Naive thymus-derived CD8-positive, alpha-beta T cell (primary cell): ENCODE measurements at places on chromosomes 4 and X. TPM values are rescaled to one million over a fixed set of nuclear protein-coding genes. Genes with fewer than 3 reads are reported as not detected.

GRCh38 chr4:76095568-76095967 is 21.1 kb downstream of the ART3 start:
- DNase-seq = no peak
- H3K4me3 ChIP-seq = no peak overlapping the region
- H3K27me3 ChIP-seq = no peaks in the 10 kb centered on the region
- H3K4me1 ChIP-seq = no peaks in the 10 kb centered on the region
- H3K27ac ChIP-seq = no peak overlapping the region
- H3K36me3 ChIP-seq = no peaks in the 10 kb centered on the region

GRCh38 chr4:113952452-113953029 is 26.9 kb downstream of the ARSJ start:
- peaks cover 4% of the 10 kb centered on the region for H3K4me1 ChIP-seq
- no peaks in the 10 kb centered on the region for H3K27me3 ChIP-seq
- DNase-seq = no peak
- H3K36me3 ChIP-seq = no peaks in the 10 kb centered on the region

DNA sequence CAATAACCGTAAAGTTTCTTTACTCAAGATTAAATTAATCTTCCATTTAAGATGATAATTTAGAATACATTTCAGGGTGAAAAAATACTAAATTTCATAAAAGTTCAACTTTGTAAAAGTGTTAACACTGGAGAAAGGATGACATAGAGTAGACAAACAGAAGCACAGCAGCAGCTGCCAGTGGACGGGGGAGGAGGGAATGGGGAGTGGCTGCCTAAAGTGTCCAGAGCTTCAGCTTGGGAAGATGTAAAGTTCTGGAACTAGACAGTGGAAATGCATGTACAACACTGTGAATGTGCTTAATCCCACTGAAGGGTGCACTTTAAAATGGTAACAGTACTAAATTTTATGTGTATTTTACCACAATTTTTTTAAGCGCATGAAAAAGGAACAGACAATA is 39.9 kb downstream of the RELL1 start:
- H3K4me1 ChIP-seq = peaks cover 6% of the 10 kb centered on the region
- H3K4me3 ChIP-seq = no peak overlapping the region
- H3K27ac ChIP-seq = no peak overlapping the region
- peaks cover 25% of the 10 kb centered on the region for H3K36me3 ChIP-seq

DNA sequence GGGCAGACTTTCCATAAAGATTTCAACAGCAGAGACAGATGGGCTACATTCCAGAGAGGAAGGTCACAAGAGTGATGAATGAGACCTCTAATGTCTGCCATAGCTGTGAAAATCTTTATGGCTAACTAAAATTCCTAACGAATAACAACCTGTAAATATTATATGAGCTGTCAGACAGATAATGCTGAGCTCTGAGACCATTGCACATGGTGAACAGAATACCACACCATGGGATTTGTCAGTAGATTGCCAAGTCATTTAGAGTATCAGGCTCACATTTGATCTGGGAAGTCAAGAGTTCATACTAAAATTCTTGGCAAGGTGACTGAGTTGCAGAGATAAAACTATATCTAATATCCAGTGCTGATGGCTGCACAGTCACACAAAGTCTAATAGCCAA is 259.2 kb upstream of the FTHL17 start:
- H3K4me1 ChIP-seq = no peaks in the 10 kb centered on the region
- no peaks in the 10 kb centered on the region for H3K27me3 ChIP-seq
- DNase-seq = no peak
- no peak overlapping the region for H3K27ac ChIP-seq
- H3K36me3 ChIP-seq = no peaks in the 10 kb centered on the region
- H3K4me3 ChIP-seq = no peak overlapping the region

- no peak overlapping the region for H3K4me3 ChIP-seq
- no peak for DNase-seq
- H3K27ac ChIP-seq = no peak overlapping the region
- H3K27me3 ChIP-seq = peaks cover 14% of the 10 kb centered on the region
Measured at GRCh38 chr4:174538876-174539250, 16.6 kb upstream of the HPGD start.

DNA sequence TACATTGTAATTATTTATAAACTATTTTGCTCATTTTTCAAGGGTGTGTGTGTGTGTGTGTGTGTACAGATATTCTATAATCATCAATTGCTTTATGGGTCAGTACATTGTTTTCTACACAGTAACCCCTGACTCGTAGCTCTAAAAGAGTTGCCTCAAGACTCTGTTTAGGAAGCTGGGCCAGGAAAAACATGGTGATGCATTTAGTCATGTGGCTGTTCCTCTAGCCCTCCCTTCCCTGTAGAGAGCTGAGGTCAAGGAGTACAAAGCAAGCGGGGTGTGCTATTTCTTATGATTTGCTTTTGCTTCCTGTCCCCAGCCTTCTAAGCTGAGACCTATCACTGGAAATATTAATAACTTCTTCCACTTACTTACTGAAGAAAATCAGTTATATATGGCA is 34.8 kb upstream of the SPANXD start:
- no peak overlapping the region for H3K27ac ChIP-seq
- H3K27me3 ChIP-seq = no peaks in the 10 kb centered on the region
- no peak overlapping the region for H3K4me3 ChIP-seq
- no peaks in the 10 kb centered on the region for H3K4me1 ChIP-seq

DNA sequence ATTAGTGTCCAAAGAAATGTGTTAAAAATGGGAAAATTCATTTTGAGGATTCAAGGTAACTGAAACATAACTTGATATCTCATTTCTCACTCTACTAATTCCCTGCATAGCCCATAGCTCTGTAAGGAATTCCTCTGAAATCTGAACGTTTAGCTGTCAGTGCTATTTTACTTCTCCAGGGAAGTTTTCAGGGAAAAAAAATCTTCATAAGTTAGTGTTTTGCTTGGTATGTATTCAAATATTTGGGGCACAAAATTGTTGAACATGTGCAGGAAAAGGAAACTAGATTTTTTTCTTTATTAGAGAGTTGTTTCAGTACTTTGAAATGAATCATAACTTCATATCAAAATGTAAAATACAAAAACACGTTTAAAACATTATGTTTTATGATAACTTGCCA is 891.4 kb downstream of the CENPC start:
- H3K27me3 ChIP-seq = no peaks in the 10 kb centered on the region
- DNase-seq = no peak
- no peak overlapping the region for H3K4me3 ChIP-seq

GRCh38 chrX:129716507-129716906 is 22.3 kb upstream of the XPNPEP2 start:
- H3K4me1 ChIP-seq = peaks cover 2% of the 10 kb centered on the region
- DNase-seq = no peak
- H3K27me3 ChIP-seq = no peaks in the 10 kb centered on the region
- no peak overlapping the region for H3K4me3 ChIP-seq
- no peaks in the 10 kb centered on the region for H3K36me3 ChIP-seq

DNA sequence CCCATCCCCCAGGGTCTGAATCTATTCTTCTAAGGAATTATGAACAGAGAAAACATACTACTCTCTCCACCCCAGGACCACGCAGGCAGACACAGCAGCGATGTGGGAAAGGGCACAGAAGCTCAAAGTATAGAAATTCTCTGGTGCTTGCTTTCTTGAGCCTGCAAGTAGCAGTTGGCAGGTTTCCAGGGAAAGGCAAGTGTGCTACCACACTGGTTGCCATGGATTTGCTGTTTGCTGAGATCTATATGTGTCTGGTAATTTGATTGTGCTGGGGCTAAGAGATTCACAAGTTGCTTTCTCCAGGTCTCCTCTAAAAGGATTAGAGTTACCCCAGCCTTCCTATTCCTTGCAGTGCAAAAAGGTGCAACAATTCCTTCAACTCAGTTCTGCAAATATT is 83.1 kb downstream of the GUCY2F start:
- H3K4me1 ChIP-seq = no peaks in the 10 kb centered on the region
- DNase-seq = no peak
- no peaks in the 10 kb centered on the region for H3K36me3 ChIP-seq
- H3K27me3 ChIP-seq = peaks cover 20% of the 10 kb centered on the region
- H3K27ac ChIP-seq = no peak overlapping the region

DNA sequence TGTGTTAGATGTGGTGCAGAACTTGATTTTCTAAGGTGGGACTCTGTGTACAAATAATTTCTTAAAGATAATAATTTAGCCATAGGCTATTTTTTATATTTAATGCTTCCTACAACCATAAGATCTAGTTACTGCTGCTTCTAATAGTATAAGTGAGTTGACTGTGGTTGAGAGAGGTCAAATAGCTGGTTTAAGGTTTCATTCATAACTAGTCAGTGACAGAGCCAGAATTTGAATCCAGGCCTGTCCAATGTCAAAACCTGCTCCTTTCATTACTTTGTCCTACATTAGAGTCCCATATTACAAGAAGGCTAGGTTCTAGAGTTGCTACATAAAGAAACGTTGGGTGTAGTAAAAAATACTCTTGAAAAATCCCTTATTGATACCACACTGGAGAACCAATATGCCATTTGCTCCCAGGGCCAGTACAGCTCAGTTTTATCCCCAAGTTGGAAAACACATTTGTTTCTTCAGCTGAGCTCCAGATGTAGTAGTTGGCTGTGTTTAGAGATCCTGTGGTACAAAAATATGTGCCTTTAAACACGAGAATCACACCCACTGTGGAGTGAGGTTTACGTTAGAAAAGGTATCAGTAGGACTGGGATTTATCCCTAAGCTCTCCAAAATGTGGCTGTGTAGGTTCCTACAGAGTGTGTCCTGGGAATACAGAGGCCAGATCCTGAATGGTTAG is 84.3 kb downstream of the REPS2 start:
- DNase-seq = no peak
- H3K36me3 ChIP-seq = no peaks in the 10 kb centered on the region
- H3K27ac ChIP-seq = no peak overlapping the region
- no peak overlapping the region for H3K4me3 ChIP-seq

The CXXC4 gene
- total RNA-seq = not detected

The TLL1 gene
- total RNA-seq = not detected

The COPS4 gene
- 28.9 TPM for total RNA-seq

The KLB gene
- 0.05 TPM for total RNA-seq

The CLNK gene
- total RNA-seq = not detected

The TNIP3 gene
- 0.49 TPM for total RNA-seq

The SMIM10L2A gene
- total RNA-seq = 5.5 TPM
